ENCODE measurements at places on chromosomes 4 and X.

- DNase-seq, result no peak
Measured at GRCh38 chr4:47274901-47275300, 188.6 kb downstream of the COMMD8 start.

DNA sequence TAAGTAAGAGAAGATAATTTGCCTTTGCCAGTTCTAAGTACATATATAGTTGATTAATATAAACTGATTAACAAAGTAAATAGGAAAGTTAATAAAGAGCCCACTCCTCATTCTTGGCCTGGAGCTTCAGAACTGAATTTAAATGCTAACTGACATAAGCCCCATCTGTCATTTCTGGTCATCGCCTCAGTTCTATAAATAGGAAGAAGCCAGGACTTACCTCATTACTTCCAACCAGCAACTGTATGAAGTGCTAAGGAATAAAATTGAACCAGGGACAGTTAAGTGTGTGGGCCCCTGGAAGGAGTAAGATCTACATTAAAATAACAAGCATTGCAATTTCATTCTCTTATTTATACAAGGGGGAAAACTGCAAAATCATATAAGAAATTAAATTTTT is 52.0 kb upstream of the PDLIM5 start:
- DNase-seq, result no peak

- no peak for DNase-seq
Measured at GRCh38 chr4:39770471-39770870, 72.5 kb downstream of the UBE2K start.

GRCh38 chr4:139782926-139783522 is 117.4 kb downstream of the MGST2 start:
- DNase-seq, result no peak

GRCh38 chrX:10630320-10630719 is 9.9 kb upstream of the MID1 start:
- DNase-seq, result no peak

- no peak for DNase-seq
Measured at GRCh38 chr4:706834-707598, 1.4 kb downstream of the PCGF3 start.

DNA sequence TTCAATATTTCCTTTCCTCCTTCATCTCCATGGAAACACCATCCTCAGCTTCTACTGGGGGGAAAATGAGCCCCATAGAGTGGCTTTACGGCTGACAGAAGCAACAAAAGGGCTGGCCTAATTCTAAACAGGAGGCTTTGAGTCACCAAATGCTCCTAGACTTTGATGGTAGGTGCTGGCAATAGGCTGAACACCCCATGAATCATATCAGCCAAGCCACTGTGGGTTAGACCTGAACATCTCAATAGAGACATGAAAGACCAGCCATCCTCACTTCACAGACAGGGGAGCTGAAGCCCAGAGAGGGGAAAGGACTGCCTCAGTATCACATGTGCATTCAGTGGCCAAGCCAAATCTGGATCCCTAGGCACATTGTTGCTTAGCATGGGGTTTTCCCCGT is 107.6 kb downstream of the AMER1 start:
- no peak for DNase-seq

- DNase-seq, result no peak
Measured at GRCh38 chr4:1907848-1908525, 36.8 kb downstream of the NSD2 start.

- no peak for DNase-seq
Measured at GRCh38 chrX:33379839-33380238, 168.5 kb upstream of the DMD start.

DNA sequence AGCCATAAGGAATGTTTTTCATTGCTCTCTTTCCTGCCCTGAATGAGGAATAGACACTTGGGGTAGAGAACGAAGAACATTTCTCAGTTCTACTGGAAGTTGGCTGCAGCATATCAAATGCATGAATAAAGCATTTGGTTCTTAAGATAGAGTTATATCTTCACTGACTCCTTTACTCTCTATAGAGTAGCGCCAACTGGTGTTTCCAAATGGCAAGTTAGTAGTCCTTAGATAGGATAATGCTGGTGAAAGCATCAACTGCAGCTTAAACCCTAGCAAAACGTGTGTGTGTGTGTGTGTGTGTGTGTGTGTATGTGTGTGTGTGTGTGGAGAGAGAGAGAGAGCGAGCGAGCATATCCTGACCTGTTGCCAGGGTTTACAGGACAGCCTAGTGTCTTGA is 62.2 kb upstream of the FRMPD4 start:
- no peak for DNase-seq

DNA sequence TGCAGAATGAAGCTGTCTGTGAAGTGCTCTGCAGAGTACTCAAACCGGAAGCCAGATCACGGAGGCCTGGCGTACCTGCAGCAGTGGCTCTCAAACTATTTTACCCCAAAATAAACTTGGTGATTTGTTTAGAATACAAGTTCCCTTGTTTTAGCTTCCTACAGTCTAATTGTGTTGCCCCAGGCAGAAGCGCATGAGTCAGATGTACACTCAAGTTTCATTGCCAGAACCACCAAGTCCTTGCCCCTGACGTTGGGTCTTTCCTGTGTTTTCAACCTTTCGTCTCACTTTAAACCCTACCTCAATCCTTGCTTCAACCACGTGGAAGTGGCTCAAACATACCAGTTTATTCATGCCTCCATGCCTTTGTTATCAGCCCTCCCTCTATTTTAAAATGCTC is 66.2 kb upstream of the SLC7A11 start:
- DNase-seq, result no peak

DNA sequence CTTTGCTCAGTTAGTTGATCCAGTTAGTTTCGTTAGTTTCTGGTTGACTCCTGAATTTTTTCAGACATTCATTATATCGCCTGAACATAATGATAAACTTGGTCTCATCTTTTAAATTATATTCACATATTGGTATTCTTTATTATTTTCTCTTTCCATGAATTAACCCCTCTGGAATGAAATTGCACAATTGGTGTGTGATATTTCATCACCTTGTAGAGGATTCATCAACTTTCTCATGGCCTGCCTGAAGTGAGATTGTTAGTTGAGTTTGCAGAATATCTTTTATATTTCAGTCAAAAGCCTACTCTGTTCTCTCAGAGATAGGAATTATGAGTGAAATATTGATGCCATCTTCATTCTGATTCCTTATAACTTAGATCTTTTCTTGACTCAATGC is 1160.6 kb upstream of the AGA start:
- DNase-seq, result no peak

DNA sequence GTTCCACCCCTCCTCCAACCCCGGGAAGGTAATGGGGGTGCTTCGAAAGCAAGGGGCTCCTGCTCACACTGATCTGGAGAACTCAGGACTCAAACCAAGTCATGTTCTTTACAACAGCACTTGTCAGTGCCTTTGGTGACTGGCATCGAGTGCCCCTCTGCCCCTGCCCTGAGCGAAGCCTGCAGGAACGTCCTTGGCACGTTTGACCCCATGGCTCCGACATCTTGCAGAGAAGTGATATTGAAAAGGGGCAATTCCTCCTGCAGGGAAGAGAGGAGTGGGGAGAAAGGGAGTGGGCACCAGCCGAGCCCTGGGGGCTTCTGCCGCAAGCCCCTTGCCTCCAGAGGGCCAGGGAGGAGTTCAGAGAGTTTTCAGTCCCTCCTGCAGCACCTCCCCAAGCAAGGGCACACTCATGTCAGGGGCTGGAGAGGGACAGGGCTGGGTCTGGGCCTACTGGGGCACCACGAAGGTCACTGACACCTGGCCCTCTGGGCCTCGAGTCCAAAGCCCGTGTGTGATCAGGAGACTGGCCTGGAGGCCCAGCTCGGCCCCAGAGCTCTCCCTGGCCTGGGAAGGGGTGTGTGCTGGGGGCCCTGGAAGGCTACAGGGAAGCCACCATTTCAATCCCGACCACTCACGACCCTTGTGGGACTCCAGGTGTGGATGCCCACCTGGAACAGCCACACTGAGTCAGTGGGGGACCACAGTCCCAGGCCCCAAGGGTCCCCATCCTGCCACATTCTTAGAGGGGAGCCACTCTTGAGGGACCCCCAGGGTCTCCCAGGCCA is 94.9 kb upstream of the NKX1-1 start:
- DNase-seq, result no peak

DNA sequence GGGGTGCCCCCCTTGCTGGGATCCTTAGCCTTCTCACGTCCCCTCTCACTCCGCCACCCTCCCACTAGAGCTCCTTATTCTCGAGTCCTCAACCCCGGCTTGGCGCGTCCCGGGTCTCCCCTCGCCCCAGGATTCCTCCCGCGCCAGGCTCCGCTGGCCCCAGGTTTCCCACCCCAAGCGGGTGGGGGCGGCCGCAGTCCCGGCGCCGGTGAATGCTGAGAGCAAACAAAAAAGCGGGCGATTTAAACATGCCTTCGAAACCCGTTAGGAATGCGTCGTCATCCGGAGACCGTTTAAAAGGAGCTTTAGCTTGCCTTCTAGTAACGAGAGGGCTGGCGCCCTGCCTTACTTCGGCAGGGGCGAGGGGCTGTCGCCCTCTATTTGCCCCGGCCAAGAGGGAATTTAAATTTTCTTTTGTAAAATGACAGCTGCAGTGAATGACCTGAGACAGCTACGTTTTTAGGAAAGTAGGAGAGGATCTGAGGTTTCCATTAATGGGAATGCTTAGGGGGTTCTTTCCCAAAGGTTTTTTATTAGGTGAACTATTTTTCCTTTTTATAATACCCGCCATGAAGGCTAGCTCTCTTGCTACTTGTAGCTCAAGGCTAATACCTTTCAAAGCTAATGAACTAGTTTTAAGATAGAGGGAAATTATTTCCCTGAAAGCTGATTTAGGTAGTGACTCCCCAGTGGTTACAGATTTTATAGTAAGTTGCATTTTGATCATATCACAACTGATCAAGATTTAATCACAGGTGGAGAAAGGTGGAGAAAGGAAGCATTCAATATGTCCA is 3.1 kb downstream of the JADE1 start:
- DNase-seq, result peak; percentile 1

GRCh38 chrX:29903360-29903759 is 312.0 kb upstream of the MAGEB2 start:
- DNase-seq, result no peak

- DNase-seq, result no peak
Measured at GRCh38 chr4:142703694-142704309, 142.3 kb downstream of the INPP4B start.

GRCh38 chrX:16593801-16594200 is 56.2 kb upstream of the S100G start:
- DNase-seq, result no peak

DNA sequence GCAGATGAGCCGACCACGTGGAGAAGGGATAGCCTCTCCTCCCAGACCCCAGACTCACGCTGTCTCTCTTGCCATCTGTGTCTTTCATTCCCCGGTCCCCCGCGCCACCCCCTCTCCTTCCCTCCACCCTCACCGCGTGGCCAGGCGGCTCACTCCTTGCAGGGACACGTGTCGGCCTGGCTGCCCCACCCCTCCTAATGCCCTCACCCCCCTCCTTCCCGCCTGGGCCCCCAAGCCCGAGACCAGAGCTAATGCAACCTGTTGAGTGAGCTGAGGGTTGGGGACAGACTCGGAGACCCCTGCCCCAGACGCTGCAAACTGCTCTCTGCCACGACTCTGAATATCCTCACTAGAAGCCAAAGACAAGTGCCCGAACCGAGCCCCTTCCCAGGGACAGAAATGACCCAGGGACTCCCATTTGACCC is 1.8 kb downstream of the SLC38A5 start:
- no peak for DNase-seq

GRCh38 chr4:63085091-63085490 is 1324.2 kb downstream of the TECRL start:
- DNase-seq, result no peak

DNA sequence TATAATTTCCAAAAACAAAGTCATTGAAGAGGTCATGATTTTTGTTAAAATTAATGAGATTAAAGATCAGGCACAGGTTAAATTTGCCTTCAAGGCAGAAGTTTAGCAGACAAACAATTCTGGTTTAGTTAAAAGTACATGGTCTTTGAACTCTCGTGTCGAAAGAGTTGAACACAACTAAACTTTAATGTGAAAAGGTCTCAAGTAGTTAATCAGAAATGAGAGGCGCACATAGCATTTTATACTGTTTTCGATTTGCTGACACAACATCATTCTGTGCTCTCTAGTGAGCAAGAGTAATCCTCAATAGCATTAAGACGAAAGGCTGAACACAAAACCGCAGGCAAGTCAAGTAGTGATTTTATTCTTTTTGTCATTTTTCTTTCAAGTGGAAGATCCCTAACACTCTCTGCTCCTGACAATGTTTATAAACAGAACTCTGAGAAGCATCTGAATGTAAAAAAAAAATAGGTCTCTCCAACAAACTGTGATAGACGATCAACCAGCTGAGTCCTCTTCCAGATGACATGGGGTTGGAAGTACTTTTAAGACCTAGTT is 49.8 kb downstream of the SH3RF1 start:
- no peak for DNase-seq

GRCh38 chr4:24228692-24229091 is 338.8 kb upstream of the PPARGC1A start:
- DNase-seq, result no peak

DNA sequence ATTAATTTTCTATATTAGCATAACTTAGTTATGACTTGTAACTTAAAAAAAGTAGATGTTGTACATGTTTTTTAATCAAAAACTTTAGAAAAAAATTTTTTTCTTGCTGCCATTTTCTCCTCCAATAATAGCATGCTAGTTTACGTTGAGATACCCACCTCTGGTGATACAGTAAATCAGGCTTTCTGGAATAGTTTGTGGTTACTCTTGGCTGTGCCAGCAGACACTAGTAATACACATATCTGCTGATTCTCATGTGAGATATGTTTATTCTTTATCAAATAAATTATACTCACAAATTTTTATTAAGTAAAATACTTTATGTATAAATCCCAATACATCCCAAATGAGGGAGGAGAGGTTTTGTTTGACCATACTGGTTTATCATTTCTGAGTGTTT is 117.3 kb downstream of the KLHL8 start:
- no peak for DNase-seq

DNA sequence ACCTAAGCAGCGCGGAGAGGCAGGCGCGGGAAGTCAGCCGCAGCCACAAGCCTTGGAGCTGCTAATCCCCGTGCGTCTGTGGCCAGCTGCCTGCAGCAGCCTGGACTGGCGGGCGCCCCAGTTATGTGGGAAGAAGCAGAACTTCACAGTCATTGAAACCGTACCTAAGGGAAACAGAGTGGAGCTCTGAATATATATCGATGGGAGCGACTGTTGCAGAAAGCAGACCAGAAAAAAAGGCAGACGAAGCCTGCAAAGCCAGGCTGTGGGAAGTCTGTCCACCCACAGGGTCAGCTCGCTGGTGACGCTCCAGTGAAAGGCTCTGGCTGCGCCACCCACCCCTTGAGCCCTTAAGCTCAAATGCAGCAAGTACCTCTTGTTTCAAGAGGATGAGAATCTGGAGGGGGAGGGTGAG is 24.7 kb downstream of the KCNE5 start:
- no peak for DNase-seq

- DNase-seq, result no peak
Measured at GRCh38 chr4:167616476-167616875, 382.2 kb upstream of the SPOCK3 start.

- no peak for DNase-seq
Measured at GRCh38 chrX:11611161-11611560, 54.6 kb downstream of the ARHGAP6 start.

- no peak for DNase-seq
Measured at GRCh38 chrX:129472116-129472515, 51.2 kb downstream of the SMARCA1 start.

Measured in SIG-M5 (cell line).